LNCaP clone FGC (cell line): ENCODE measurements at places on chromosomes 1 and 21.
A peak's percentile ranks its signal among the peaks of the same experiment; 100 is the strongest.

GRCh38 chr1:198765416-198765815, 126.6 kb downstream of the PTPRC start:
- DNase-seq = no peak

DNA sequence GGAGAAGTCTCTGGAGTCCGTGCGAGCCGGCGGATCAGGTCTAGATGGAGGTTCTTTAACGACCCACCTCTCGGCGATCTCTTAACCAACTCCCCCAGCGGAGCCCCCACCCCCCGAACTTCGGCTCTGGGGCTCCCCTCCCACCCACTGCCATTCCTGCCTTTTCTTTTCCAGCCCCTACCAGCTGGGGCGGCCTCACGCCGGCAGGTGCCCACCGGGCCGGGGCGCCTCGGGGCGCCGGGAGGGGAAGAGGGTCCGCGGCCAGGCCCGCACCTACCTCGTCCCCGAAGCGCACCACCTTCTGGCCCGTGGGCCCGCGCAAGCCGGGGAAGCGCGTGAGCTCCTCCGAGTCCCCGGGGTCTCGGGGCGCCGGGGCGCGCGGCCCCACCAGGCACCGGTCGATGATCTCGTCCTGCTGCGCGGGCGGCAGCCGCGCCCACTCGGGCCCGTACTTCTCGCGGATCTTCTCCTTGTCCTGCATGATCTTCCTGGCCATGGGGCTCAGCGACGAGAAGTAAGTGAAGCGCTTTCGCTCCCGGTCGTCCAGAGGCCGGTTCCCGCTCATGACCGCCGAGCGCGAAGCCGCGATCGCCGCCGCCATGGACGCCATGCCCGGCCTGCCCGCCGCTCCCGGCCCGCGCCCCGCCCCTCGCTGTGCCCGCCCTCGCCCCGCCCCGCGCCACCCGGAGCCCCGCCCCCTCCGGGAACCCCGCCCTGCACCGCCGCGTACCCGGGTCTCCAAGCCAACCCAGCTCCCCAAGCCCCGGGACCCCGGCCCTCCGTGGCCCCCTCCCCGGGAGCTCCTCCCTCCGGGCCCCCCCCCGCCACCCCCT, at the start of gene C1orf198:
C1orf198 (minus strand) TSS at position 619 of the 833 bp plus-strand sequence; CDS start at position 610, 9 bp downstream.
- DNase-seq = no peak

GRCh38 chr1:118898712-118899111, 89.4 kb downstream of the TBX15 start:
- DNase-seq = no peak

DNA sequence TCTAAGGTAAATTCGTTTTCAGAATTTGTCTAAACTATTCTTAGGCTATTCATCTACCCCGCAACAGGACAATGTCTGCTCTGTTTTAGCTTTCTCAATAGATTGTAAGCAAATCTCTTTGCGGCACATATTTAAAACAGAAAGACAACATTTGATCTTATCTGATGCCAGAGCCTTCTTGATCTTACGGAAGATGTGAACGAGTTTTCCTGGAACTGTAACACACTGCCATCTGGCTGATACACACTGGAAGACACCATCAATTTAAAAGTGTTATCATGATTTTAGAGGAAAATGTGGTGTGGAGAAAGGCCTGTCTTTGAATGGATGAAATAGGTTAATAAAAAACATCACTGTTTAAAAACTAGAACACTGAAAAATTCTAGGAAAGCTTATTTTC, 36.1 kb downstream of the COA6 start:
- DNase-seq = peak; percentile 43

- DNase-seq = no peak
Measured at GRCh38 chr1:110098222-110099026, 13.8 kb upstream of the UBL4B start.

DNA sequence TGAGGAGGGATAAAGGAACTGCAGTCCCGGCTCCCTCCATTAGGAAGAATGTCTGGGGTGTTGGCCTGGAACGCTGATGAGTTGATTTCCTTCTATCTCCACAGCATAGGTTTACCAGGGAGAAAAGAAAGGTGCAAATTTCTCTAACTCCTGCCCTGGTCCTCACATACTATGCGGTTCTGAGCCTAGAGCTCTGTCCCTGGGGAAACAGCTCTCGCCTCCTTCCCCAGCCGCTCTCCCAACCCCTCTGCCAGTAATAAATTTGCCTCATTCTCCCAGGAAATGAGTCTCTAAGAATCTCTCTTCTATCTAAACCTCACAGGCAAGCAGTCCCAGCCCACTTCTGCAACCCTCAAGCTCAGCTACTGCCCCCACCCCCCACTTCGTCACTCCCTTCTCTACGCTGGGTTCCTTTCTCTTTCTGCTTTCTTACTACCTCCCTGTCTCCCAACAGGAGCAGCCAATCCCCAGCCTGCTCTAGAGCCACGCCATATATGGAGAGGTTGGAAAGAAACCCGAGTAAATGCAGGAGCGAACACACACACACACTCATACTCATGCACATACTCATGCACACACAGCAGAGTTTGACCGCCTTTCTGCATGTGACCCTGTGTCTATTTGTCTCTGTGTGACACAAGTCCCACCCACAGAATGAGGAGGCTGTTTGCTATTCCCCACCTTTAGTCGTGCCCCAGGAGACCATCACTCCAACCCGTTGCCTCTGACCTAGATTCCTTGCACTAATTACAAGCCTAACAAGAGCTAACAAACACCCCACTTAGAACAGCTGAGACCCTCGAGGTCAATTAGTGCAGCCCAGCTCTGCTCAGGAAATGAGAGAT, 13.4 kb downstream of the PLEKHO1 start:
- peak; percentile 69 for DNase-seq

- no peak for DNase-seq
Measured at GRCh38 chr1:64516803-64517568, 47.1 kb downstream of the CACHD1 start.

DNA sequence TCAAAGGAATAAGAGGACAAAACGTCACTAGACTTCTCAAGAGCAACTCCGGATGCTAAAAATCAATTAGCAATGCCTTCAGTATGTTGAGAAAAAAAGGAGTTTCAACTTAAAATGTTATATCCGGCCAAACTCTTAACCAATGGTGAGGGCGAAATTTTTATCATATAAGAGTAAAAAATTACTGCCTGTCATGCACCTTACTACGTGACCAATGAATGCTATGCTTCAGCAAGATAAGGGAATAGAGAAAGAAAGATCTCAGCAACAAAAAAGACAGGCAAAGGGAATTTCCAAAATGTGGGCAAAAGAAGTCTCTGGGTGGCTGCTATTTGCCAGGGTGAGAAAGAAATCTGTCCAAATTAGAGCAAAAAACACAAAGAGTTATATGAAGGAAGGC, 47.4 kb upstream of the LRRC7 start:
- no peak for DNase-seq

- no peak for DNase-seq
Measured at GRCh38 chr1:90726425-90726985, 9.4 kb upstream of the BARHL2 start.

DNA sequence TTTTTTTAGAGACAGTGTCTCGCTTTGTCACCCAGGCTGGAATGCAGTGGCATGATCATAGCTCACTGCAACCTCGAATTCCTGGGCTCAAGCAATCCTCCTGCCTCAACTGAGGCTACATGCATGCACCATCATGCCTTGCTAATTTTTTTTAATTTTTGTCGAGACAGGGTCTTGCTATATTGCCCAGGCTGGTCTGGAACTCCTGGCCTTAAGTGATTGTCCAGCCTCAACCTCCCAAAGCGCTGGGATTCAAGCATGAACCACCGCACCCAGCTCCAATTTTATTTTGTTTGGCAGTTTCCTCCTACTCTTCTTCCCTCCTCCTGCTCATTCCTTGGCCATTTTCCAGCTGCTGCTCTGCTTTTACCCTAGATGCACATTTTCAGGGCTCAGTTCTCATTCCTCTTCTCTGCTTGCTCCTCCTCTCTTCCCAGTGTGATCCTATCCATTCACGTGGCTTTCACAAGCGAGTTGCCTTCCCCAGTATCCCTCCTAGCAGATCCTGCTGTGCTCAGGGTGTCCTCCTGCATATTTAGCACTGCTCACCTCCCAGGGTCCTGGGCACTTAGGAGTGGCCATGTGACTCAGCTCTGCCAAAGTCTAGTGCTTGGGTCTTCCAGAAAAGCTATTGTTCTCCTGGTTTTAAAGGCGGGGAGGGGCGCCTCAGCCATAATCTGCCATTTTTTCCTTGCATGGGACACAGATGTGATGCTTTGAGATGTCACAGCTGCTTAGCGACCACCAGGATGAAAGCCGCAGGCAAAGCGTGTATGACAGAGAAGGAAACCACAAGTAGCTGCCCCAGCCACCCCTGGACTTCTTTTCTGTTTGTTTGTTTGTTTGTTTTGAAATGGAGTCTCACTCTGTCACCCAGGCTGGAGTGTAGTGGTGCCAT, 33.7 kb downstream of the PSEN2 start:
- no peak for DNase-seq

GRCh38 chr1:2984399-2985061, 36.7 kb upstream of the ACTRT2 start:
- no peak for DNase-seq

GRCh38 chr1:236058141-236058934, 6.6 kb downstream of the NID1 start:
- DNase-seq = no peak

- no peak for DNase-seq
Measured at GRCh38 chr1:114222920-114223319, 69.3 kb upstream of the SYT6 start.

DNA sequence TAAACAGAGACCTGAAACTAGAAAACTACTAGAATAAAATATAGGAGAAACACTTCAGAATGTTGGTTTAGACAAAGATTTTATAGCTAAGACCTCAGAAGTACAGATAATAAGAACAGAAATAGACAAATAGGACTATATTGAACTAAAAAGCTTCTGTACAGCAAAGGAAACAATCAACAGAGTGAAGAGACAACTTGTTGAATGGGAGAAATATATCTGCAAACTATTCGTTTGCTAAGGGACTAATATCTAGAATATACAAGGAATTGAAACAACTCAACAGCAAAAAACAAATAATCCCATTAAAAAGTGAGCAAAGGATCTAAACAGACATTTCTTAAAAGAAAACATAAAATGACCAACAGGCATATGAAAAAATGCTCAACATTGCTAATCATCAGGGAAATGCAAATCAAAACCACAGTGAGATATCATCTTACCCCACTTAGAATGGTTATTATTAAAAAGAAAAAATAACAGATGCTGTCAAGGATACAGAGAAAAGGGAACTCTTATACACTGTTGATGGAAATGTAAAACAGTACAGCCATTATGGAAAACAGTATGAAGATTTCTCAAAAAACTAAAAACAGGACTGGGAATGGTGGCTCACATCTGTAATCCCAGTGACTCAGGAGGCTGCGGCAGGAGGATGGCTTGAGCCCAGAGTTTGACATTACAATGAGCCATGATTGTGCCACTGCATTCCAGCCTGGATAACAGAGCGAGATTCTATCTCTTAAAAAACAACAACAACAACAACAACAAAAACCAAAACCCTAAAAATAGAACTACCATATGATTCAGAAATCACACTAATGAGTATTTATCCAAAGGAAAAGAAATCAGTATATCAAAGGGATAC, 37.3 kb upstream of the ZSWIM5 start:
- no peak for DNase-seq

DNA sequence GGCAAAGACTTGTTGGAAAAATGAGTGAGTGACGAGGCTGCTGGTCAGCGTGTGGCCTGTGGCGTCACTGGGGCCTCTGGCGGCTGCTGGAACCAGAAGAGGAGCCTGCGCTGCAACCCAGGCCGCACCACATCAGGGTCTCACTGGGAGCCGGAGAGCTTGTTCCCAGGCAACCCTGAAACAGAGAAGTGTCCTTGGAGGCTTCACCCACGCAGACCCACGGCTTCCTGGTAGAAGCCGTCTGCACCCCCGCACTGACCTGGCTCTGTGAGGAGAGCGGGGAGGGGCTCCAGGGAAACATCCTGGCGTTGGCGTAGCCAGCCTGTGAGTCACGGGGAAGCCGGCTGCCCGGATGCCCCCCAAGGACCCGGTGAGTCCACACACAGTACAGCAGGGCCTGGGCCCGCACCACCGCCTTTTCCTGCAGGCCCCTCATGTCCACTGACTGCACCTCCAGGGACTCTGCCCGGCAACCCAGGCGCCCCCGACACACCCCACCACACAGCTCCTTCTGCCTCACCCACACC, 57.4 kb downstream of the COL6A1 start:
- DNase-seq = no peak

GRCh38 chr1:31674626-31675025, 29.2 kb downstream of the COL16A1 start:
- no peak for DNase-seq

DNA sequence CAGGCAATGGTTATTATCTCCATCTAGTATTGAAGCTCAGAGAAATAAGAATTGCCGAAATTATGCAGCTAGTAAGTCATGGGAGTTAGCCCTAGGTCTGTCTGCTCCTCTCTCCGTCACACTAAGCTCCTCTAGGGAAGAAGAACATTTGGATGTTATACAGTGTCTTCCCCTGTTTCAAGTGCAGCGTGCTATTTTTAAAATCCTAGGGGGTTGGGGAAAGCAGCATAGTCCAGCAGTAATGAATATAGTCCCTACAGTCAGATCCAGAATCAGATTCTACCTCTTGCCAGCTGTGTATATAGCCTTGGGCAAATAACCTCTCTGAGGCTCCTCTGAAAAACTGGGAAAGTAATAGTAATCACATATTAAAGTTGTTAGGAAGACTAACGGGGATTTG, 44.5 kb upstream of the OSBPL9 start:
- DNase-seq = no peak

GRCh38 chr1:152013664-152014237, 20.1 kb upstream of the S100A10 start:
- DNase-seq = no peak

- DNase-seq = no peak
Measured at GRCh38 chr1:237983496-237983895, 92.8 kb upstream of the ZP4 start.

DNA sequence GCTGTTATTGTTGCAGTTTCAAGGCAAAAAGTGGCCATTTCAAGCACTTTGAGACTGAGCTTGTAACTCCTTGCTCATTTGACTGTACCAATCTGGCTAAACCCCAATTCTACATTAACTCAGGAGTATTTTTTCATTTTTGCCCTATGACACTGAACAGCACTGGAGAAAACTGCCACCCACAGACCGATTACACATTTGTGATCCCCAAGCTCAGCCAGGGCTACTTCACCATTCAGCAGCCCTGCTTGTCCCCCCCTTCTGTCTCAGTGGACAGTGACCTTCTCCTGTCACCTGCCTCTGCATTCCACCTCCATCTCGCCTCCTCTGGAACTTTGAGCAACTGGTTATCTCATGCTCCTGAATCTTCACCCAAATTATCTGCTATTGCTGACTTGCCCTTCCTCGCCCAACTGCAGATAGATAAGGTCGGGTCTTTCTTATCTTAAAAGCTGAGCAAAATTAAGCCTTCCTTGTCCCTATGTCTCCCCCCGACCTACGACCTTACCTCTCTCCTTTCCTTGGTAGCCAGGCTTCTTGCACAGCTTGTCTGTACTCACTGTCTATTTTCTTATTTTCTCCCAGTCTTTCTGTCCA, 25.3 kb downstream of the SPATA46 start:
- no peak for DNase-seq

DNA sequence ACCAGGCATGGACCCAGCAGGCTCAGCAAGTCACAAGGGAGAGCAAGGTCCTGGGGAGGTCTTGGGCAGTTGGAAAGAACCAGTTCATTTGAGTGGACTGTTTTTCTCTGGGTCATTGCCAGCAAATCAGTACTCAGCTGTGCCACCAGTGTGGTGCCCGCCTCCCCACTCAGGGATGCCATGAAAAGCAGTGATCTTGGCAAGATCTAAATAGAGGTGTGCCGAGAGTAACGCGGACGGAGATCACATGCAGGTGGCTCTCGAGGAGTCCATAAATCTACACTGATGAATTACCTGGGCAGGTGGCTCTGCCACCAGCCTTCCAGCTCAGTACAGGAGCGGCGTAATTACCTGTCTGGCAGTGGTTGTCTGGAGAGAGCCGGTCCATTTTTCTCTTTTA, 642.2 kb downstream of the PTPRU start:
- no peak for DNase-seq

- DNase-seq = peak; percentile 95
Measured at GRCh38 chr1:229221106-229222019, 49.5 kb upstream of the RAB4A start.
